NCI-H774 (cell line): ENCODE measurements at places on chromosomes 7 and 10.

DNA sequence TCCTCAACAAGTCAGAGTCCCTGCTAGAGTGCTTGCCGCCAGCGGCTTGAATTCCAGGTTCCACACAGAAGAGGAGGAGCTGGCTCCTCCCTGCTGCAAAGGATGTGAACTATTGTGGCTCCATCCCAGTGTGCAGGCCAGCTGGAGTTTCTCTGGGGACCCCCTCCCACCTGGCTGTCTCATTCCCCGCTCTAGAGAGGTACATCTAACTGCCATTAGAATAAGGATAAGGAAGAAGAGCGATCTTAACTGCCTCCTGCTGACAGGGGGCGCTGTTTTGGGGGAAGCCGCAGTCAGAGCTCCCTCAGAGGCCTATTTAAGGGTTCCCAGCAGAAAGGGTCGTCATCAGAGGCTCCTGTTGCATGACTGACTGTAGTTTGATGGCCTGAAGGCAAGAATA, 40.8 kb upstream of the HECW1 start:
- no peak for DNase-seq

- no peak for DNase-seq
Measured at GRCh38 chr7:94400643-94401427, 6.1 kb downstream of the COL1A2 start.

- no peak for DNase-seq
Measured at GRCh38 chr7:93219868-93220267, 6.4 kb downstream of the HEPACAM2 start.

DNA sequence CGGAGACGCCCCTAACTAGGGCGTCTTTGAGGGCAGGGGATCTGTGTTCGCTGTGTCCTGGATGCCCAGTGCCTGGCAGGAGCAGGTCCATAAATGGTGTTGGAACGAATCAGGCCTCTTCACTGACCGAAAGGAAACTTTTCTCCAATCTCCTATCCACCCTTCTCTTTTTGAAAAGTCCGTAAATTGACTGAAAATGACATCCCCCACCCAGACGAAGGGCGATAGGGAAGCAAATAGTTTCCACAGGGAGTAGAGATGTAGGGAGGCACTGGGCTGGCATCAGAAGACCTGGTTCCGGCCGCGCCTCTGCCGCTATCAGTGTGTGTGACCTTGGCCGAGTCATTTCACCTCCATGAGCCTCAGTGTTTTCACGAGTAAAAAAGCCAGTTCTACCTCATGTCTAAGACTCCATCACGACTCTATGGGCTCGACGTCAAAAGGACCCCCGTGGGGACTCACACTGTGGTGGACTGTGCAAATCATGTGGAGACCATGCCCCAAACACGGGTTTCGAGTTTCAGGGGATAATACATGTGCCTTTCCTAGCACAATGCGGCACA, 497 bp upstream of the RAB11FIP2 start:
- no peak for DNase-seq

- DNase-seq: peak; percentile 46
Measured at GRCh38 chr7:35003679-35004303, 33.5 kb downstream of the DPY19L1 start.

GRCh38 chr7:151484971-151485707, 34.6 kb downstream of the RHEB start:
- DNase-seq: no peak

GRCh38 chr10:105837951-105838350, 1196.9 kb downstream of the SORCS3 start:
- DNase-seq: peak; percentile 13

- DNase-seq: no peak
Measured at GRCh38 chr7:101066141-101066832, 19.0 kb upstream of the TRIM56 start.

DNA sequence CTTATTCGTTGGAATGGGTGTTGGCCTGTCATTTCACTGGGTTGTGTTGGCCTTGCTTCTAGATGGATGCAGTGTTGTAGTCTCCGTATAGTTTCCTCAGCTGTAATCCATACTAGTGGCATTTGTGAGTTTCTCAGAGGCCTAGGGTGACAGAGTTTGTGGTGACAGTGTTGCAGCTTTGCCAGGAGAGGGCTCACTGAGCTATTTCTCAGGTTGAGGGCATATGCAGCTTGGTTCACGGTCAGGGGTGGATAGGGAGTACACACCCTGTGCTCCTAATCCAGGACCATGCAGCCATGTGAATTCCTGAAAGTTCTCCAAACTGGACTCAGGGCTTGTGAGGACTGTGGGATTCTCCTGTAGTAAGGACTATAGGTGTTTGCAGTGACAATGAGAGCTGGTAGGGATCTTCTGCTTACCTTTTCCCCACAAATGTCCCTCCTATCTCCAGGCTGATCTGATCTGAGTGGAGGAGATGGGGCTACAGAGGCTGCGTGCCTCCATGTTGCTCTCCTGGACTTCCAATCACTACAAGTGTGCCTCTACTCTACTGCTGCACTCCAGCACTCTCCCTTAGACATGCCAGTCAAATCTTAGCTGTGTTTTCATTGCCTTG, 229.0 kb downstream of the STK31 start:
- DNase-seq: peak; percentile 16

- no peak for DNase-seq
Measured at GRCh38 chr10:106930751-106931150, 233.8 kb downstream of the SORCS1 start.

DNA sequence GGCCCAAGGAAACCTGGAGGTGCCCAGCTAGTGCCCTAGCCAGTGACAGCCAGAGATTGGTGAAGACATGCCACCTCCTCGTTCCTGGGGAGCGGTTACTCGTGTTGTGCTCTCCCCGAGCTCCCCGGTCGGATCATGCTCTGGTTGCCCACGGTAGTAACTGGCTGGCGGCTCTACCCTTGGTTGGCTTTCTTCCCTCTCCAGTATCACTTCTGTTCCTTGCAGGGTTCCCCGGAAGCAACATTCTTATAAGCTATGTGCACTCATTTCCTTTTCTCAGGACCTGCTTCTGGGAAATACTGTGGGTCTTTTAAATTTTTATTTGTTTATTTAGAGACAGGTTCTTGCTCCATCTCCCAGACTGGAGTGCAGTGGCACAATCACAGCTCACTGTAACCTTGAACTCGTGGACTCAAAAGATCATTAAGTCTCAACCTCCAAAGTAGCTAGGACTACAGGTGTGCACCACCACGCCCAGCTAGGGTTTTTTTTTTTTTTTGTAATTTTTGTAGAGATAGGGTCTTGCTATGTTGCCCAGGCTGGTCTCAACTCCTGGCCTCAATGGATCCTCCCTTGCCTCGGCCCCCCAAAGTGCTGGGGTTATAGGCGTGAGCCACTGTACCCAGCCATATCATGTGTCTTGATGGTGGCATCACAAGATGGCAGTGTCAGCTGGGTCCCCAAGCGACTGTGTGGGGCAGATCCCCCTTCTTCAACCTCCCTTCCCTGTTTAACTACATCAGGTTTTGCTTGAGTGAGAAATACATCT, 6.9 kb upstream of the CALHM1 start:
- no peak for DNase-seq

DNA sequence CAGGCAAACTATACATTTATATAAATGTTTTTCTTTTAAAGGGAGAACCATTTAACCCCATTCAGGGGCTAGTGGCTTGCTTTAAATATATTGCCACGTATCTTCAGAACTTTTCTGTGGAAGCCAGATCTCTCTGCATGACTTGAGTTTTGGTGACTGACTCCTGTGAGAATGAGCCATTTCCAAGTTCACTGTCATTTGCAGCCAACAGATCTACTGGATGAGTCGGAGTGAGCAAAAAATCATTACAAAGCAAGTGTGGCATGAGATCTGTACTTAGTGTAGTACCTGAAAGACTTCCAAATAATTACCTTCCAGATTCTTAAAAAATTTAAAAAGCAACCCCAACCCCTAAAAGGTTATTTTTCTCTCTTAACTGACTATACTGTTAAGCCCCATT, 45.6 kb downstream of the PDSS1 start:
- no peak for DNase-seq

GRCh38 chr7:25244254-25245033, 16.2 kb upstream of the NPVF start:
- DNase-seq: no peak

- DNase-seq: no peak
Measured at GRCh38 chr10:28494420-28494819, 38.5 kb upstream of the WAC start.

- DNase-seq: no peak
Measured at GRCh38 chr7:77799078-77799964, 748 bp downstream of the PHTF2 start.

GRCh38 chr7:79339208-79339925, 114.1 kb downstream of the MAGI2 start:
- no peak for DNase-seq

DNA sequence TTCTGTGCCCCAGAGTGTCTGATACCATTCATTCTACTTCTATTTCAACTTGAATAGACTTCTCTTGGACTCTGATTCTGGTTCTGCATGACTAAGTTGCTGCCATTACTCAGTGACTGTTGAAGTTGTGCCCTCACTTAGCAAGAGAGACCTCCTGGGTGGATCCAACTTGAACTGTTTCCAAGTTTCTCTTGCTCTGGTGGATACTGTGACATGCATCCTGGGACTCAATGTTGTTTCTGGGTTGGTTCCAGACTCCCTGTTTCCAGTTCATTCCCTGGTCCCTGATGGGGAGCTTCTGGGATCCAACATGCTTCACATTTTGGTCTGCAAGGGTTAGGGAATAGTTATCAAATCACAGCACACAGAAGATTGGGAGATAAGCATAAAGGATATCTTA, 26.2 kb upstream of the PRPF18 start:
- no peak for DNase-seq

GRCh38 chr10:58350619-58351323, 16.0 kb downstream of the UBE2D1 start:
- no peak for DNase-seq

GRCh38 chr7:109964780-109965179, 1126.1 kb upstream of the LRRN3 start:
- DNase-seq: no peak

DNA sequence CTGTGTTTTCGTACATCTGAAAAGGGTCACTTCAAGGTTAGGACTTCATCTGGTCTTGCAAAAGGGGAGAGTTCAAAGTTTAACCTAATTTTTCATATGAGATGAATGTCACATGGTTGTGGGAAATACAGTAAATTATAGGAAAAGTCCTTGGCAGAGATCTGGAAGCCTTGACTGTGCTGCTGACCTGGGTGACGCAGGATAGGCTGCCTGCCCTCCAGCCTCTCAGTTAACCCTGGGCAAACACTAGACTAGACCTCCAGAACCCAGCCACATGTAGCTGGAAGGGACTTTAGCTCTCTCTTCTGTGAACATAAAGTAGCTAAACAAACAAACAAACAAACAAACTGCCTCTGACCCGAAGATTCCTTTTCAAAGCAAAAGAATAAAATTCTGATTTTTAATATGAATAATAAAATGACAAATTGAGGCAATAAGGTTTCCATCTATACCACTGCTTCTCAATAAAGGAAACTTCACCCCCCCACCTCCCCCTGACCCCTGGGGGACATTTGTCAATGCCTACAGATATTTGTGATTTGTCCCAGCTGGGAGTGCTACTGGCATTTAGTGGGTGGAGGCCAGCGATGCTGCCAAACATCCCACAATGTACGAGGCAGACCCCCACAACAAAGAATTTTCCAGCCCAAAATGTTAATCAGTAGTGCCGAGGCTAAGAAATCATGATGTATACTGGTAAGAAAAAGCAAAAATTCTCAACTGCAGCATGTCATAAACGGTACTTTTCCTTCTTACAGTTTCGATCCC, 75.2 kb upstream of the PRR15 start:
- no peak for DNase-seq

DNA sequence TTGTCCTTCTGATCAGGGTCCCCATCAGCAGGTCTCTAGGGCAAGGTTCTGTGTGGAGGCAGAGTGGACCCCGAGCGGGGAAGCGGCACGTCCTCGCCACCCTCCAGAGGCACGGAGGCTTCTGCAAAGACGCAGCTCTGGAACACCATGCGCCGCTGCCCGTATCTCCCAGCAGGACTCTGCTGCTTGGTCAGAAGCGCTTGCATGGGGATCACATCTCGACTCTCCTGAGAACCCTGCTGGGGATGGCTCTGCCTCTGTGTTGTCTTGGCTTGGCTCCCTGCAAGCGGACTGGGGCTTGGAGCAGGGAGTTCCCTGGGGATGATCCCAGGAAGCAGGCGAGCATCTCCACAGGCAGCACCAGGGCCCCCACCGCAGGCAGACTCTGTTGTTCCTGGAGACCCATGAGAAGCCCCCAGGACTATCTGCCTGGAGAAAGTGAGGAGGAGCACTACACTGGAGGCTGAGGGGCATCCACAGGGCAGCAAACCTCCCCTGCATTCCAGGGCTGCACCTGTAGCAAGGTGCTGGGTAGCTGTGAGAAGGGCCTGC, 520.5 kb downstream of the GLRX3 start:
- no peak for DNase-seq

DNA sequence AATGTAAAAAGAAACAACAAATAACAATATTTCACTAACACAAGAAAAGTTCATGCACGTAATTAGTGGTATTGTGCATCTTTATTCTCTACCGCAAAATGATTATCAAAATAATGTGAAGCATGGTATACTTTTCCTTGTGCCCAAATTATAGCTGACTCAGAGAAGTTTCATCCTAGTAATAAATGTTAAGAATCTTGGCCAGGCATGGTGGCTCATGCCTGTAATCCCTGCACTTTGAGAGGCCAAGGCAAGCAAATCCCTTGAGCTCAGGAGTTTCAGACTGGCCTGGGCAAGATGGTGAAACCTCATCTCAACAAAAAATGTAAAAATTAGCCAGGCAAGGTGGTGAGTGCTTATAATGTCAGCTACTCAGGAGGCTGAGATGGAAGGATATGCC, 105.0 kb downstream of the KMT2C start:
- no peak for DNase-seq

- no peak for DNase-seq
Measured at GRCh38 chr7:98831641-98832221, 38.1 kb downstream of the TMEM130 start.

DNA sequence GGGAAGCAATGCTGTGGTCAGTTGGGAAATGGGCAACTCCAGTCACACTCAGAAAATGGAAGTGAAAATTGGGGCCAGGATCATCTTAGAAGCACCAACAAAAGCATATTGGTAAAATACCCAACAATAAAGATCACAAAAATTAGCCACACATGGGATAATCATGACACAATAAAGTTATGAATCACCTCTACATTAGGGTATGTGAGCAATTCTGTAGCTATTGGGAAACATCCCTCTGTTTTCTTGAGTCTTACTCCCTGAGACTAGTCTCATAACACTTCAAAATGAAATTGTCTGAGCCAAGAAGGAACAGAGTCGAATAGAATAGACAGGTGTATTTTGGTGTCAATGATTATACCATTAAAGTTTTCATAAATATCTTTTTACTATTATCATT, 178.3 kb downstream of the DYNC1I1 start:
- DNase-seq: no peak

GRCh38 chr7:37942934-37943610, 22.6 kb downstream of the EPDR1 start:
- DNase-seq: no peak
